Pancreas (tissue), 10 donors: ENCODE measurements at places on chromosomes 7 and 10. TPM values are rescaled to one million over a fixed set of nuclear protein-coding genes. Genes with fewer than 3 reads are reported as not detected.
A peak's percentile ranks its signal among the peaks of the same experiment; 100 is the strongest.

Gene AGMO
- not detected for total RNA-seq

Gene FFAR4
- total RNA-seq = 1.1 TPM

GRCh38 chr7:178444-178843 lies 13.9 kb upstream of the FAM20C start:
- H3K27ac ChIP-seq = no peak overlapping the region
- H3K4me1 ChIP-seq = no peaks in the 10 kb centered on the region
- H3K27me3 ChIP-seq = no peaks in the 10 kb centered on the region
- H3K4me3 ChIP-seq = no peak overlapping the region
- no peak for DNase-seq

Gene ACBD7
- total RNA-seq = 0.29 TPM

GRCh38 chr10:6061056-6061455 lies 1.1 kb downstream of the IL2RA start:
- no peaks in the 10 kb centered on the region for H3K36me3 ChIP-seq
- no peak overlapping the region for H3K4me3 ChIP-seq
- DNase-seq = no peak
- no peaks in the 10 kb centered on the region for H3K4me1 ChIP-seq
- no peaks in the 10 kb centered on the region for H3K27me3 ChIP-seq
- no peak overlapping the region for H3K27ac ChIP-seq

Gene ITIH2
- not detected for total RNA-seq

Gene NODAL
- not detected for total RNA-seq

DNA sequence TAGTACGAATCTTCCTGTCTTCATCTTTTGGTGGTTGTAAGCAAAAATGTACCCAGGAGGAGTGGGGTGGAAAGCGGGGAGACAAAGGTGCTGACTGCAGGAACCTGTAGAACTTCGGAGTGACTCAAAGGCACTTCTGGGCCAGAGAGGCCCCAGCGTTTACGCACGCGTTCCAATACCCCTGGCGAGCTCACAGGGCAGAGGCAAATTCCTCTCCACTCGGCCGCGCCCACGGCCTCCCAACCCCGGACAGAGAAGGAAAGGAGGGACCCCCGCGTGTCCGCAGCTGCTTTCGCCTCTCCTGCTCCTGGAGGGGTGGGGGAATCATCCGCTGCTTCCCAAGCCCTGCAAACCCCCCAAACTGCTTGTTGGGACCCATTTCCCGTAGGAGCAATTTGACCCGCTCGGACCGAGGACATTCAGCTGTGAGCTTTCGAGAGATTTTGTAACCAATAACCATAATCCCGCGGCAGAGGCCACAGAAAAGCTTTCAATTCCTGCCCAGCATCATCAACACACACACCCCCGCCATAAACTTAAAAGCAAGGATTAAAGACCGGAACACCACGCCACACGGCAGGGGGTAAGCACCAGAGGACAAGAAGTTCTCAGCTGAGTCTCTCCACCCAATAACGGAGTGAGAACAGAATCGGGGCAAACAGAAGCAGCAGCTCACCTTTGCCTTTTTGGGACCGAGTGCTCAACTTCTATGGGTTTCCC lies 2.3 kb downstream of the IGF2BP3 start:
- no peak overlapping the region for H3K4me3 ChIP-seq
- H3K27me3 ChIP-seq = peaks cover 53% of the 10 kb centered on the region
- H3K36me3 ChIP-seq = no peaks in the 10 kb centered on the region
- no peak overlapping the region for H3K27ac ChIP-seq

DNA sequence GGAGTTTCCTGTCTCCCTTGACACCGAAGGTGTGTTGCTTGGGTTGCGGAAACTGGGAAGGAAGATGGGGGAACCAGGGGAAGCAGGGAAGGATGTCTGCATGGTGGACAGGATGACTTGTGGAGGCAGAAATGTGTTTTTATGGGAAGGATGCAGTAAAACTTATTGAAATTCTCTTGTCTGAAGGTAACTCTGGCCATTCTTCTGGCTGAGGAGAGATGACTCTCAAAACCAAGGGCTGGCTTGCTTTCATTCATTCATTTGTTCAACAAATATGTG lies 1.5 kb downstream of the UBTD1 start:
- peaks cover 19% of the 10 kb centered on the region for H3K4me1 ChIP-seq
- H3K27ac ChIP-seq = peak overlapping the region; percentile 84
- no peaks in the 10 kb centered on the region for H3K27me3 ChIP-seq
- H3K4me3 ChIP-seq = no peak overlapping the region

Gene PRR15
- 1.9 TPM for total RNA-seq

Gene SEMA3A
- 0.05 TPM for total RNA-seq

GRCh38 chr7:23294549-23295400 lies 4.4 kb upstream of the MALSU1 start:
- no peak overlapping the region for H3K27ac ChIP-seq
- H3K4me3 ChIP-seq = no peak overlapping the region
- no peak for DNase-seq
- H3K27me3 ChIP-seq = no peaks in the 10 kb centered on the region
- H3K4me1 ChIP-seq = peaks cover 3% of the 10 kb centered on the region
- no peaks in the 10 kb centered on the region for H3K36me3 ChIP-seq

- H3K4me3 ChIP-seq = no peak overlapping the region
- H3K4me1 ChIP-seq = no peaks in the 10 kb centered on the region
- H3K27ac ChIP-seq = no peak overlapping the region
- H3K27me3 ChIP-seq = no peaks in the 10 kb centered on the region
These were observed 235.1 kb downstream of the SEMA3E start for GRCh38 chr7:83413831-83414230.

- H3K4me1 ChIP-seq = no peaks in the 10 kb centered on the region
- no peaks in the 10 kb centered on the region for H3K36me3 ChIP-seq
- H3K4me3 ChIP-seq = no peak overlapping the region
- no peaks in the 10 kb centered on the region for H3K27me3 ChIP-seq
- no peak for DNase-seq
- H3K27ac ChIP-seq = no peak overlapping the region
These were observed 130.7 kb upstream of the NOBOX start for GRCh38 chr7:144534196-144534595.

- H3K4me1 ChIP-seq = no peaks in the 10 kb centered on the region
- no peak for DNase-seq
- no peaks in the 10 kb centered on the region for H3K36me3 ChIP-seq
- H3K4me3 ChIP-seq = no peak overlapping the region
These were observed 10.4 kb upstream of the RBAK start for GRCh38 chr7:5035276-5035675.

Gene FOXP2
- total RNA-seq = 8.7 TPM

DNA sequence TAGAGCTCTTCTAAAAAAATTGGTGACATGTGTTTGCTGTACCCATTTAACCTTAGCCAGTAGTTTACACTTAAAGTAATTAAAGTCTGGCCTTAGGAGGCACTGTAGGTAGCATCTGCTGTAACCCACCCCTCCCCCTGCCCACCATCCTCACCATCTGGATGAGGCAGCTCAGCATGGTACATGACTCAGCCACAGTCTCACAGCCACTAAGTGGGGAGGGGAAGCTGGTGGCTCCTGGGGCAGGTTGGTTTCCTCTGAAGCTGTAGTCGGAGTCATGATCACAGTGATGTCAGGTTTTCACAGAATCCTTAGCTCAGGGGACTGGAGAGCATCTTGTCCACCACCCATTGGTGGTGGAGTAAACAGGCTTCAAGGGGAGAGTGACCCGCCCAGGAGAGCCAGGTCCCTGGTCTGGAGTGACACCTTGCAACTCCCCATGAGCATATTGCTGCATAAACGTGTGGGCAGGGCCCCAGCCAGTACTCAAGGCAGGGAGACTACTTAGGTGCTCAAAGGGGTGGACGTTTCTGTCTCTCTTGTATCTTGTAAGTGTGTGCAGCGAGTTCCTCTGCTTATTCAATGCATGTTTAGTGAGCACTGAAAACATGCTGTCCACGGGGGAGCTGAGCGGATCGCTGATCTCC lies 125.9 kb downstream of the GRK5 start:
- no peak overlapping the region for H3K4me3 ChIP-seq
- no peaks in the 10 kb centered on the region for H3K4me1 ChIP-seq
- H3K27ac ChIP-seq = no peak overlapping the region
- no peak for DNase-seq
- no peaks in the 10 kb centered on the region for H3K27me3 ChIP-seq

DNA sequence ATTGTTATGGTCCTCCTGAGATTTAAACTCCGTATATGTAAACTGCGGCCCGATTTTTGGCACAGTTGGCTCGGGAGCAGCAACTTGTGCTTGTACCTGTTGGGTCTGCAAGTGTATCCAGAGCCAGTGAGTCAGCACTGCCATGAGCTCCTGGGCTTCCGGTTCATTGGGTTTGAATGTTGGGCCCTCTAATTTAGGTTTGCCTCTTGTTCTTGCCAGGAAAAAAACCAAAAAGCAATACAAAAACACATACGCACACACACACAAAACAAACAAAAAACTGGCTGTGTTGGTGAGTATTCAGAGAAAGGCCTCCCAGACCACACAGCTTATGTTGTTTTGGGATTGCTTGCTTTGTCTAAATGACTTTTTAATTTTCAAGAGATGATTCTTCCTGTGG lies 26.3 kb downstream of the SND1 start:
- no peak for DNase-seq
- no peaks in the 10 kb centered on the region for H3K27me3 ChIP-seq
- H3K4me3 ChIP-seq = no peak overlapping the region
- peaks cover 4% of the 10 kb centered on the region for H3K4me1 ChIP-seq
- H3K36me3 ChIP-seq = no peaks in the 10 kb centered on the region

Gene ICA1
- 45.3 TPM for total RNA-seq

DNA sequence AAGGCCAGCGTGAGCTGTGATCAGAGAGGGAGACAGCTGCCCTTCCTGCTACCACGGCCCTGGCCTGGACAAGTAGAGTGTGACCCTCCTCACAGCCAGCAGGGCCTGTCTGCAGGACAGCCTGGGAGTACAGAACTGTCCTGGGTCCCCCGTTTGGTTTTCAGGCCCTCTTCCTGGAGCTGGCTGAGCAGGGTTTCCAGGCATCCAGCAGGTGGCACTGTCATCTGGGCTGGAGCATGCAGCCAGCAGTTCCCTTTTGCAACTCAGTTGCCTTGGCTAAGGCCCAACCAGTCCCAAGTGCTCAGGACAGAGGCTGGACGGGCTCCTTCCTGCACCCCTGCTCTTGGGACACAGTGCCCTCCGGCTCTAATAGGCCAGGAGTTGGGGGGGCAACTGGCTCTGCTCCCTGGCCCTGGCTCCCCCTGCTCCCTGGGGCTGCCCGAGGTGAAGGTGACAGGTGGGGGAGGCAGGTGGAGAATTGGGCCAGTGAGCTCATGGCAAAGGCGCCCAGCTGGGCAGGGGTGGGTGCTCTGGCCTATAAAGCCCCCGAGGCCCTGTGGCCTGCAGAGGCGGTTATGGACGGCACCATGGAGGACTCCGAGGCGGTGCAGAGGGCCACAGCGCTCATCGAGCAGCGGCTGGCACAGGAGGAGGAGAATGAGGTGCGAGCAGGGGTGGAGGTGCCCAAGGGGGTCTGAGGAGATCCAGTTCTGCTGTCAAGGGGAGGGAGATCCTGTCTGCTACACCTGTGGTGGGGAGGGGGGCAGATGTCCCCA lies at the start of gene ANKRD2:
Gene ANKRD2 (plus strand): TSS at position 566 of the 776 bp plus-strand sequence. CDS start 10 bp downstream, at position 576.
- peak; percentile 75 for DNase-seq
- H3K36me3 ChIP-seq = no peaks in the 10 kb centered on the region
- no peak within 1 kb of the TSS for H3K27ac ChIP-seq
- H3K4me3 ChIP-seq = no peak within 1 kb of the TSS
- no peaks in the 10 kb centered on the region for H3K27me3 ChIP-seq

GRCh38 chr7:92421676-92422435 lies 25.4 kb upstream of the GATAD1 start:
- no peaks in the 10 kb centered on the region for H3K4me1 ChIP-seq
- no peaks in the 10 kb centered on the region for H3K27me3 ChIP-seq
- H3K36me3 ChIP-seq = no peaks in the 10 kb centered on the region
- H3K4me3 ChIP-seq = no peak overlapping the region

Gene IGFBP1
- not detected for total RNA-seq
